ENCODE measurements at places on chromosomes 13 and 19.

GRCh38 chr19:8484331-8484894 lies 18.0 kb downstream of the PRAM1 start:
- DNase-seq: no peak

GRCh38 chr19:27738569-27739193 lies 1474.3 kb downstream of the UQCRFS1 start:
- no peak for DNase-seq

- DNase-seq: no peak
These were observed 119.6 kb downstream of the PRR20E start for GRCh38 chr13:57286511-57287098.

DNA sequence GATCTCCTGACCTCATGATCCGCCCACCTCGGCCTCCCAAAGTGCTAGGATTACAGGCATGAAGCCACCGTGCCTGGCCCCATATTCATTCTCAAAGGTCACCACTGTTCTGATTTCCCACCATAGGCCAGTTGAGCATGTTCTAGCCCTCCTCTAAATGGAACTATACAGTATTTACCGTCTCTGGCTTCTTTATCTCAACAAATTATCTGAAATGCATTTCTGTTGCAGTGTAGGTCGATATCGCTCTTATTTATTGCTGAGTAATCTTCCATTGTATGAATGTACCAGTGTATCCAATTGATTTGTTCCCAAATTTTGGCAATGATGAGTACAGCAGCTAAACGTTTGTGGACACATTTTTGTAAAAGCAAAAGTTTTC lies 15.4 kb downstream of the SLC1A5 start:
- DNase-seq: no peak

GRCh38 chr19:34082289-34083077 lies 89.8 kb upstream of the LSM14A start:
- DNase-seq: no peak

DNA sequence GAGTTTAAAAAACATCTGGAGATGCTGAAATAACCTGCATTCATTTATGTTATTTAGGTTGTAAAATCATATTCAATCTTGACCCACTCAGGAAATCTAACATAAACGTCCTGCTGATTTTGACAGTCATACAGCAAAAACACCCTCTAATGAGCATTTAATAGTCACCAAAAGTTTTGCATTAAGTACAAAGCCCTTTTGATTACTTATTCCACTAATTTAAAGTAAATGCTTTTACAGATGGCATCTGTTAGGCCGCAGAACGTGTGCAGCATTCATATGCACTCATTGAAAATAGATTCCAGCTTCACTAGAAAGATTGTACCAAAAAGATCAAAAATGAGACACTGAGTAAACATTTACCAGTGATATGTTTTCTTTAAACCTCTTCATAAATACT lies 1295.1 kb downstream of the EFNB2 start:
- DNase-seq: no peak

- DNase-seq: no peak
These were observed 57.7 kb downstream of the CELF5 start for GRCh38 chr19:3282155-3282554.

- no peak for DNase-seq
These were observed 4.6 kb downstream of the COL4A2 start for GRCh38 chr13:110311443-110312338.

DNA sequence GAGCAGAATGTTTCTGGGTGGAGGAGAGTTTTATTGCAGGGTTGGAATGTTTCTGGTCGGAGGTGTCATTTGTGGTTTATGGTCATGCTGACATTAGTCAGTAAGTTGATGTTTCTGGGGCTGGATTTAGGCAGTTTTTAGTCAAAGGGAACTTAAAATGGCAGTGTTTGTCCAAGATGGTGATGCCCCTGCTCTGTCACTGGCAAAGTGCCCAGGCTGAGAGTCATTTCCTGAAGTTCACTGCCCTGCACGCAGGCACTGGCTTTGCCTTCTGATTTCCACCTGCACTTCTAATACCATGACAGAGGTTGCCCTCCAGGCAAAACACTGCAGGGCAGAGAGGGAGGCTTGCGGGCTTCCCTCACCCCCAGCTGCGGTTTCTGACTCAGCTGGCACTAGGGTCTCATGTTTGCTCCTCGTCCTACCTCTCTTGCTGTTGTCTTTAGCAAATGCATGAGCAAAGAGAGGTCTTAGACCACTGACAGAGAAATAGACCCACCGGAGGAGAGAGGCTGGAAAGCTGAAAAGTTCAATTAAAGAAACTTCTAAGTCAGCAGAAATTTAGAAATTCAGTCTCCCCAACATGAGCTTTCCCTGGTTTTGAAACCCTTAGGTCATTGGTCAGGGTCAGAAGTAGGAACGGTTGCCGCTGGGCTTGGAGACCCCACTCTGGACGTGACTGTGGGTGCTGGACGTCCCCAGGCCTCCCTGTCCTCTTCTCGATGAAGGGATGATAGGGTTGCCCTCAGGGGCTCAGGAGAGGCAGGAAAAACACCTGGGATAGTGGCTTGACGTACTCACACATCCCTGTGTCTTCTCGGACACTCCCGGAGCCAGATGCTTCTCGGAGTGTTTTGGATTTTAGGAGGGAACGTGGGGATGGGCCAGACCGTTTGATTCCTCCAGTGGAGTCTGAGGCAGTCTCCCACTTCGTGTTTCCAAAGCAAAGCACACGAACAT lies 26.3 kb downstream of the TMEM255B start:
- no peak for DNase-seq

- no peak for DNase-seq
These were observed 36.8 kb upstream of the PSG9 start for GRCh38 chr19:43306097-43306496.

- DNase-seq: no peak
These were observed 26.0 kb downstream of the DPRX start for GRCh38 chr19:53657778-53658177.

DNA sequence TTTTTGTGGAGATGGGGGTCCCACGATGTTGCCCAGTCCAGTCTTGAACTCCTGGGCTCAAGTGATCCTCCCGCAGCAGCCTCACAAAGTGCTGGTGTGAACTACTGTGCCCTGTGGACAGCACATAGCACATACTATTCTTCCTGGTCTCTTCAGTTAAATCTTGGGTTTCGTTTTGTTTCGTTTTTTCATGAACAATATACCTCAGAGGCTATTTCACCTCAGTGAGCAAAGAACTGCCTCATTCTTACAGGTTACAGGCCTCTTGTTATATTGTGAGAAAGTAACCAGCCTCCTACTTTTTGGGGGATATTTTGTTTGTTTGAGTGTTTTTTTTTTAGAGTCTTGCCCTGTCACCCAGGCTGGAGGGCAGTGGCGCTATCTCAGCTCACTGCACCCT lies 1.3 kb upstream of the C3 start:
- no peak for DNase-seq

GRCh38 chr13:101452519-101453485 lies at the start of gene ITGBL1:
Gene ITGBL1, plus strand, starts transcription at chr13:101452675. Its CDS starts 159 bp downstream, at chr13:101452834.
- no peak for DNase-seq

DNA sequence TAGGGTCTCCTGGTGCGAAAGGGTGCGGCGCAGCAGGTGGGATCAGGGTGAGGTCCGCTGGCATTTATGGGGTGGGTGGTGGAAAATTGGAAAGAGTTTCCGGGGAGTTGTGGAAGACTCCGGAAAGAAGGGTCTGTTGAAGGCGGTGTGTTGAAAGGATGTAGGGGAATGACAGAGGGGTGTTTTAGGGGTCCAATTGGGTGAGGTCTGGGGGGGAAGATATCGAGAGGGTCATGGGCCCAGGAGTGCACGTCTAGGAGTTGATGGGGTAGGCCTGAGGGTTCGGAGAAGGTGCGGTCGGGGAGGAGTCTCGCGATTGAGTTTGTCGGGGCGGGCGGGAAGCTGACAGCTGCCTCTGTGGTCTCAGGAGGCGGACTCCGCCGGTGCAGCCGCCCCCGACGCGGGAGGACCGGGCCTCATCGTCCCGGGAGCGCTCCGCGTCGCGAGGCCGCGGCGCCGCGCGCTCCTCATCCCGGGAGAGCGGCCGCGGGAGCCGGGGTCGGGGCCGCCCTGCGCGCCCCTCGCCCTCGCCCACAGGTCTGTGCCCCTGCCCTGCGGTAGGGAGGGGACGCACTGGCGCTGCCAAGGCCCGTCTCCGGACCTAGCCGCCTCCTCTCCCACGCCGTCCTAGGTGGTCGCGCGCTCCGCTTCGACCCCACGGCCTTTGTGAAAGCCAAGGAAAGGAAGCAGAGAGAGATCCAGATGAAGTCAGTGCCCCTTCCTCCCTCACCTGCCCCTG lies 7.0 kb downstream of the PGLYRP1 start:
- peak; percentile 26 for DNase-seq

GRCh38 chr19:53388904-53389303 lies 6.0 kb upstream of the ZNF765 start:
- DNase-seq: no peak

- no peak for DNase-seq
These were observed 498.6 kb downstream of the EFNB2 start for GRCh38 chr13:106036870-106037269.

DNA sequence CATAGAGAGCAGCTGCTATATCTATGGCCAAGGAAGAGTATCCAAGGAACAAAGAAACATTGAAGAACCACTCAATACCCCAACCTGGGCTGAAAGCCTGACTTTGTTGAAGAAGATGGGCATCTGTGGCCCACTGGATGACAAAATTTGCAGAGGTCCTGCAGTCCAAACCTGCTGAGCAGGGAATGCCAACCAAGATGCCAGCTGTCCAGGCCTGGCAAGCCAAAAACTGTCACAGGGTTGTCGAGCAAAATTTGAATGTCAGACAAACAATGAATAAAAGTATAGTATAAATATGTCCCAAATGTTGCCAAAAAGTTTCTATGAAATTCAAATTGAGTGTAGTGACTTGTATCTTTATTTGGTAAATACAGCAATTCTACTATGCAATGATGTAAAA lies 1040.2 kb downstream of the PCDH9 start:
- no peak for DNase-seq

GRCh38 chr13:97307882-97308624 lies 85.9 kb downstream of the MBNL2 start:
- no peak for DNase-seq

DNA sequence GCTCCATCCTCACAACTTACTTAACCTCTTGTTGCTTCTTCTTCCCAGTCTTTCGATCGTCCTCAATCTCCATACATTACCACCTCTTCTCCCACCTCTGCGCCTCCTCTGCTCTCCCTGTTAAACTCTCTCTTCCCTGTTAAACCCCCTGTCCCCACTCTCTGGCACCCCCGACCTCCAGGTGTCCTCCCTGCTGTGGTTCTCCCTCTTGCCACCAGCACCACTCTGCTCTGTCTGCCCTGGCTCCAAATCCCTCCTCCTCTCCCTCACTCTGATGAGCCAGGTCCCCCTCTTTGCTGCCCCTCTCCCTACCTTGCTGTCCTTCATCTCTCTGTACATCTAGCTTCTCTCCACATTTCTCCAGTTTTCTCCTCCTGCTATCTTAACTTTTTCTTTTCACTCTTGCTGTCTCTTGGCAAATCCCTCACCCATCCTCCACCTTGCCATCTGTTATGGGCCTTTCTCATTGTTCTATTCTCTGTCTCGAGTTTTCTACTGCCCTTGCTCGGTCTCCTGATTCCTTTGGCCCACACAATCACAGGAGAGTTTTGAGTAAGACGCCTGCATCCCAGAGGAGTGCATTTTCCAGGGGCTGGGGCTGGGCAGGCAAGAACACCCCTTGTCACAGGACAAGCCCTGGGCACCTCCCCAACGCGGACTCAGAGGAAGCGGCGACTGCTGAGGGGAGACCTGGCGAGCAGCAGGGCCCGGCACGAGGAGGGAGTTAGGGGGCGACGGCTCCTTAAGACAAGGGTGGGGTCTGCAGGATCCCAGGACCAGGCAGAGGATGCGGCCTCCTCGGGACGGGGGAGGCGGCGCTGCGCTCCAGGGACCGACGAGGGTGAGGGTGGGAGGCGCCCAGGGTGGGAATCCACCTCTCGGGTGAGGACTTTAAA lies 21.4 kb upstream of the ERVV-1 start:
- no peak for DNase-seq

DNA sequence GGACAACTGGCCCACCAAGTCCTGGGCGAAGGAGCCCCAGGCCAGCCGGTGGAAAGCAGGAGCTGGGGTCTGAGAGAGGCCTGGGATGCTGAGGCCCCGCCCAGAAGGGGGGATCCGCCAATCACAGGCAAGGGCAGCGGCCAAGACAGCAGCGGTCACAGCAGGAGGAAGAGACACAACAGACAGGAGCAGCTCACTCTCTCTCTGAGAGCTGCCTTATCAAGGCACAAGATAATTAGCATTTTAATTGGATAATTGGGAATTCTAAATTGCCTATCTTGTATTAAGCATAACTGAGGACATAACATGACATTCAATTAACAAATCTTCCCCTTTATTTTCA lies 46.2 kb downstream of the CEBPG start:
- DNase-seq: no peak

DNA sequence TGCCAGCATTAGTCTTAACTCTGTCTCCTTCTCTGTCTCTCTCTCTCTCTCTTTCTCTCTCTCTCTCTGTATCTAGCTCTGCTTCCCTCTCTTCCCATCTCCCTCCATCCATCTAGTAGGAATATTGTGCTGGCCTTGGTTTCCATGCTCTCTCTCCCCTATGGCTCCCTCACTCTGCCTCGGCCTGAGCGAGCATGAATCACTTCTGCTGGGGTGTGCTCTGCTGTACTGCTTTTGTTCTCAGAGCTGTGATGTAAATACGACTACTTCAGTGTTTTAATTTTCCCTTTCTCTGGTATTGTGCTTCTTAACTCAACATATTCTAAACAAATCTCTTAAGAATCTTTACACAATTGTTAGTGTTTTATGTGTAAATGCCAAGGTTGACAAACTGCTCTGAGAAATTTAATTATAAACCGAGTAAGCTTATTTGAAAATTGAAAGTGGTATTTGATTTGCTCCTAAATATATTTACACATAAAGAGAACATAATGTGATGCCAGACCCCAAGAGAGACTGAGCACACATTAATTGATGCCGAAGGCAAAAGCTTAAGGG lies 211.5 kb upstream of the KL start:
- DNase-seq: no peak

GRCh38 chr13:91426913-91427312 lies 28.5 kb downstream of the GPC5 start:
- no peak for DNase-seq

DNA sequence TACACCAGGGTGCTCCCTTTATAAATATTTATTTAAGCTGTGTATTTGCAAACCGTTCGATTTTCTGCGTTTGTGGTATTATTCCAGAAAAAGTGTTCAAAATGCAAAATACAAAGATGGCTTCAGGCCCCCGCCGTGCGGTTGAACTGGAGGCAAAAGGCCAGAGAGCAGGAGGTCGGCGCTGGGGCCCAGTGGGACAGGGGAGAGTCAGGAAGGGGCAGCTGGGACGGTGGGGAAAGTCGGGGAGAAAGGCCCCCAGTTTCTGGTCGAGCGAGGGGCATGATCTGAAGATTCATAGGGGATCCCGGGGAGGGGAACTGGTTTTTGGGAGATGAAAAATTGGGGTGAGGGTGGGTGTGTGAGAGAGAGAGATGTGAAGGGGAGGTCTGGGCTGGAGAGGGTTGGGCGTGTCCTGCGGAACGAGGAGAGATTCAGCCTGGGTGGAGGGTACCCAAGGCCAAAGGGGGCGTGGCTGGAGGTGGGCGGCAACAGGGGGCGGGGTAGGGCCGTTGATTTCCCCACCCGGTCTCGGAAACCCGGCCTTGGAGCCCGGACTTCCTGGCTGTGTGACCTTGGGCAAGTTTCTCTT lies 678 bp downstream of the ISOC2 start:
- DNase-seq: no peak
